ENCODE measurements at places on chromosomes 4 and X.

DNA sequence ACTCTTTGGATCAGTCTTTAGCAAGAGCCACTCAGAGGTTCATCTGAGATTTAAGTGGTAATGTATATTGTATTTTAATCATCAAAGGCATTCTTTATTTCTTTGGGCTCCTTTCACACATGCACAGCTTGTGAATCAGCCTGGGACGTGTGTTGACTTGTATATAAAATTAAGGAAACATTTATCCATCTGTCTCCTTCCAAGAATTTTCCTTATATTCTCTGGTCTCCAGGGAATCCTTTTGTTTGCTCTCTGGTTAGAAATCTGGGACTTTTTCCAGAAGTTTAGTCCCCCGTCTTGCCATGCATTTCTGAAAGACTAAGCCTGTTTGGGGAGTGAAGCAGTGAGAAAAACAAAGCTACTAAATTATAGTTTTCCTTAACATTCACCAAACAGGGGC, 212.3 kb downstream of the DCAF12L2 start:
- no peak for DNase-seq

- DNase-seq, result no peak
Measured at GRCh38 chr4:113106108-113106507, 56.7 kb downstream of the ANK2 start.

DNA sequence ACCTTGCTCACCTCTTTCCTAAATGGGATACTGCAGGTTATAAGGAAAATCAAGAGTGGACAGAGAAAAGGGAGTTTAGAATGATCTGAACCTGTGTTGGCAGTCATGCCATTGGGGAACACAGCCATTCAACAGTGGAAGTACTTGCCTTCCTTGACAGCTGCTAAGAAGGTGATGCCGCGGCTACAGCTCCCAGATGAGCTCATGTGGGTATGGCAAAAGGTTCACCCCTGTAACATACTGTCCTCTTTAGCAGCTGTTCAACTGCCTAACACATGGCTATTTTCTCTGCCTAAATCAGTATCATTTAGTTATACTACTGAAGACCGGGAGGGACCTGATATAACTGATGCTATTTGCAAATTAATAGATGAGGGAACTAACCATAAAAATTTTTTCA, 76.8 kb downstream of the DCHS2 start:
- no peak for DNase-seq

GRCh38 chr4:27791640-27792039, 931.0 kb downstream of the STIM2 start:
- no peak for DNase-seq

GRCh38 chr4:175807547-175807946, 4.5 kb downstream of the GPM6A start:
- DNase-seq, result no peak
